ENCODE measurements at places on chromosomes 6 and 20.
A peak's percentile ranks its signal among the peaks of the same experiment; 100 is the strongest.

- peak; percentile 10 for DNase-seq
Observed at GRCh38 chr20:43583982-43584432, 6.7 kb upstream of the IFT52 start.

DNA sequence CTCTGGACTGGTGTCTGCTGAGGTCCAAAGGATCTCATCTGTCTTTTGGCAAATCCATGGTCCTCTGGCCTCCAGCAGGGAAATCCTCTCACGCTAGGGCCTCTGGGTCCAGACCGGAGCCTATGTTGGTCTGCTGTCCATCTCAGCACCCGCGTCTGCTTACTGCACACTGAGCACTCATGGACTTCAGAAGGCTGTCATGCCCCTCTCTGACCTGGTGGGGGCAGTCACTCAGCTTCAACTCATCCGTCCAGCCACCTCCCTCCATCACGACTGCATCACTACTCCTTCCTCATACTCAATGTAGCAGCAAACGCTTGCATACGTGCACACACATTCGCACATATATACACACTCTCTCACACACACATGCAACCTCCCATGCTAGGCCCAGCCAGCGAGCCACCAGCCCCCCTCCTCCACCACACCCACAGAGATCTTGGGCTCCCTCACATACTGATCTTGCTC lies 33.3 kb downstream of the GABRR2 start:
- DNase-seq, result peak; percentile 45

GRCh38 chr6:114712129-114712662 lies 369.4 kb upstream of the HS3ST5 start:
- no peak for DNase-seq

DNA sequence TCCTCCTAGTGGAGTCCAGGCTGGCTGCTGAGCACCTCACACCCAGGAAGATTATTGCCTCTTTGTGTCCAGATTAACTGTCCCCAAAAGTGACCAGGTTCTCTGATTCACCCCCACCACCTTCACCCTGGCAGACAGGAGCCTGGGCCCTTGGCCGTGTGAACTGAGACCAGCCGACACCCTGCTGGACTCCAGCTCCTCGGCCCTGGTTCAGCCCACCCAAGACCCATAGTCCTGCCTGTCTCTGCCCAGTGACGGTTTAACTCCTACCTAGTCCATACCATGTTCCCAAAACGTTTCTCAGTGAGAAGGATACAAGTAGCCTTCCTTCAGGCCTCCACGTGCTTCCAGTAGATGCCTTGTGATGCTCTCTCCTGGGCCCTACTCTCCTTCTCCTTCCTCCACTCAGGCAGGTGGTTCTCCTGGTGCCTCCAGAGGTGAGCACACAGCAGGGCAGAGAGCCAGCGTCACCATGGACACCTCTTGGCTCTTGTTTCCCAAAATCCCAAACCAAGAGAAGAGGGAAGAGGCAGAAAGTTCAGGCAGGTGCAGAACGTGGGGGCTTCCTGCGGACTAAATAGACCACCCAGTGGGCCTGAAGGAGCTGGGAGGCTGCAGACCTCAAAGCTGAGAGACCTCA lies 134.4 kb upstream of the CST7 start:
- DNase-seq, result no peak

GRCh38 chr20:41560970-41561369 lies 57.2 kb downstream of the CHD6 start:
- DNase-seq, result no peak

- no peak for DNase-seq
Observed at GRCh38 chr6:119627908-119628669, 278.5 kb upstream of the MAN1A1 start.

- DNase-seq, result no peak
Observed at GRCh38 chr6:74369556-74369993, 673.6 kb downstream of the CD109 start.

DNA sequence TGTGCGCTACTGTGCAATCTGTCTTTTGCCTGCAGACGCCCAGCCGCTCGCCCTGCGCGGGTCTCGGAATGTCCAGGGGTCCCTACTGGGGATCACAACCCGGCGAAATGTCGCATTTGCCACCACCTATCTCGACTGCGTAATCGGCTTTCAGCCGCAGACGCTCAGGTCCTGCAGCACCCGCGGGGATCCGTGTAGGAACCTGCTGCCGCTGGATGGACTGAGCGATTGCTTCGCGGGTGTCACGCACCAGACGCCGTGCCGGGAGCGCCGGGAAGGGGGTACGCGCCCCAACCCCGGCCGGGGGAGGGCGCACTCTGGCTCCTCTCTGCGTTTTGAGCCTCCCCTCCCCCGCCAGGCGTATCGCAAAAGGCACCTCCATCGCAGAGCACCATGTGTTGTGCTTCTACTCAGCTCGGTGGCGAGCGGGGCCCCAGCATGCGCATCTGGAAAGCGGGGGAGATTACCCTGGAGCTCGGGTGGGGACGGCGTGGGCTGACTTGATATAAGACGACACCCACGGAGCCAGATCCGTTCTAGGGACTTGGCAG lies 747 bp upstream of the PTPRA start:
- peak; percentile 72 for DNase-seq

DNA sequence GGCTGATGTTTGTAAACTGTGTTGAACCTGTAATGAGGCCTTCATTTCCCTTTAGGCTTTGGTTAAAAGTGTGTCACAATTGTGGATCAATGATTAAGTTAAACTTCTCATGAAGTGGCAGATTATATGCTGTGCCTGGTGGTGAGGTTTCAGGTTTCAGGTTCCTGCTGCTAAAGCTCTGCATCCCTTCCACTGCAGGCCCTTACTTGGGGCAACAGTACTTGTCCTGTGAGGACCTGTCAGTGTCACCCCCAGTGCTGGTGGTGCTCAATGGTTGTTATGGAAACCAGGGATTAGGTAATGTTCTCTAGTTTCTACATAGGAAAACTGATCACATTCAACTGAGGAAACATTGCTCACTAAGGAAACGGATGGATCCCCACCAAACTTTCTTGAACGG lies 18.5 kb downstream of the RPP21 start:
- DNase-seq, result no peak

- no peak for DNase-seq
Observed at GRCh38 chr6:28335040-28335563, 846 bp downstream of the ZSCAN31 start.

Data from DND-41 (cell line).